ENCODE measurements at places on chromosomes 12 and 14.

- DNase-seq, result no peak
Observed at GRCh38 chr14:22865424-22866405, 5.8 kb upstream of the LRP10 start.

GRCh38 chr12:69059465-69060457 lies 126.8 kb upstream of the CPM start:
- no peak for DNase-seq

DNA sequence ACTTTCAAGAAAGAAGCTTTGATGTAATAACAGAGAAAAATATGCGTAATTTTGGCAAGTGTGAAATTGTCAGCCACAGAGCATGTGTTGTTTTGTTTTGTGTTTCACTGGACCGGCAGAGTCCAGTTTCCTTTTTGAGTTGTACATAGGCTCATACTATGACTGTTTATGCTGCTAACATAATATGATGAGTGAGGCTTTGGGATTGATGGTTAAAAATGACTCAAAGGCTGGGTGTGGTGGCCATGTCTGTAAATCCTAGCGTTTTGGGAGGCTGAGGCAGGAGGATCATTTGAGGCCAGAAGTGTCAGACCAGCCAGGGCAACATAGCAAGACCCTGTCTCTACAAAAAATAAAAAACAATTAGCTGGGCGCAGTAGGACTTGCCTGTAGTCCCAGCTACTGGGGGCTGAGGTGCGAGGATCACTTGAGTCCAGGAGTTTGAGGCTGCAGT lies 487.9 kb downstream of the PCNX1 start:
- no peak for DNase-seq

- no peak for DNase-seq
Observed at GRCh38 chr14:102373110-102373509, 10.4 kb downstream of the TECPR2 start.

DNA sequence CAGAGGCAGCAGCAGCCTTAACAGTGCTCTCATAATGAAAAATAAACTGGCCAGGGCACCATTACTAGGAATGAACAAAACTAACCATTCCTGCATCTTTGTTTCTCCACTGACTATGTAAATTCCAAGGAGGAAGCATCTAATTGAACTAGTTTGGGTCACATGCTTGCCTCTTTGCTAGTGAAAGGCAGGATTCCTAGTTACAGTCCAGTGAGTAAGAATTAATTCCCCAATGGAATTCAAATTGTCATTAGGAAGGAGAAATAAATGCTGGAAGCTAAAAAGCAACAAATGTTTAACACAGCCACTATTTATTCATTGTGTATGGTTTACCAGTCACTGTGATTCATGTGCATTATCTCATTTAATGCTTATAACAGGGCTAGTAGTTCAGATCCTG lies 316.0 kb downstream of the CCDC91 start:
- no peak for DNase-seq

DNA sequence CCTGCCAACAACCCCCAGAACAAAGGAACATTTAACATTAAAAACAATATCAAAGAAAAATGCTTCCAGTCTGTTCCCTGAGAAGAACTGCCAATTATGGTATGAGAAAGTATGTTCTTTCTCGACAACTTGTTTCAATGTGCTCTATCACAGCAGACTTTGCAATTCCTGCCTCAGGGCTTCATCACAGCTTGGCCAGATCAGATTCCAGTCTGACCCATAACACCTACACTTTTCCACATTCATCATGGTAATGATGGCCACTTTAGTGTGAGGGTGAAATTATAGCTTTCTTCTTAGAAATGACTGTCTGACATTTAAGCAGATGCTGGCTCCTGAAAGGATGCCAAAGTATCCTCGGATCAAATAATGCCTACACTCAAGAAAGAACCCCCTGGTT lies 17.0 kb downstream of the NEK9 start:
- no peak for DNase-seq

DNA sequence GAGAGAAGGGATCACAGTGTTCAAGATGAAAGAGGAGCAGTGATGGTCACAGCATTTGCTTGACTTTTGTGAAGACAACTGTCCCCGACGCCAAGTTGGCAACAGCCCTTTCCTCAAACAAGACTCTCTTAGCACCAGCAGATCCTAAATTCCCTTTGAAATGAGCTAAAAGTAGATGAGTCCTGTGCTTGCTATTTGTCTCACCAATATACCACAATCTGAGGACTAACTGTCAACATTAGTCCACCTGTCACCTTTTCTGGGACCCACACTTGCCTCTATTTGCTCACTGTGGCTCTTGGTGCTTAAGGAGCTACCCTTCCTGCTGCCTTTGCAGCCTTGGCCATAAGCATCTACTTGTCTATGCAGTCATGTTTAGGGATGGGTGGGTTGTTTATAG lies 47.4 kb upstream of the COL2A1 start:
- no peak for DNase-seq

GRCh38 chr14:94593376-94593748 lies 12.1 kb downstream of the SERPINA5 start:
- DNase-seq, result no peak

- no peak for DNase-seq
Observed at GRCh38 chr12:59316938-59317337, 278.9 kb upstream of the SLC16A7 start.

GRCh38 chr14:94474581-94475031 lies 1.4 kb downstream of the SERPINA9 start:
- DNase-seq, result no peak

DNA sequence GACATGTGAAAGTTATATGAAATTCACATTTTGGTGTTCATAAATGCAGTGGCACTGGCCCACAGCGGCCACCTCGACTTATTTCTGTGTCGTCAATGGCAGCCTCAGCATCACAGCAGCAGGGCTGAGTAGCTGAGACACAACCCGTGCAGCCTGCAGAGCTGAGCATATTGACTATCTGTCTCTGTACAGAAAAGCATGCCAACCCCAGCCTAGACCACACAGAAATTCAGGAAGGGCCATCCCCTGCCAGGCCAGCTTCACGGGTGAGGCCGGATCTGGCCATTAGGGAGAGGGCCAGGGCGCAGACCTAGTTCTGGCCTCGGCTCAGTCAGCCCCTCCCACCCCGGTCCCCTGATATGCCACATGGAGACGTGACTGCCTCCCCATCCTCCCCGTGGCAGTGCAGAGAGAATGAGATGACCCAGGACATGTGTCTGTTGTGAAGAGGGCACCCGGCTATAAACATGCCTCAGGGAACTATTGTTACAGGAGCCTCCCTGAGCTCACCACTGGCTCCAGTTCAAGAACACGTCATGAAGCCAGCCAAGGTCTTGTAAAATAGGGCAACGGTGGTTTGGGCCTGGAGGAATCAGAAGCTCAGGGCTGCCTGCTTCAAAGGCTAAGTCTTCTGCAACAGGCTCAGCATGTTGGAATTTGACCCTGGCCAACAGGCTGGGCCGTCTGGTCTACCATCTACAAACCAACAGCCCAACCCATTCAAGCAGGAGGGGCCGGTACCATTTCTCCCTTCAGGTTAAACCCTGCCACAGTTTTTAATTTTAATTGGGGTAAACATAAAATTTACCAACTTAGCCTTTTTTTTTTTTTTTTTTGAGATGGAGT lies 25.5 kb downstream of the SCARB1 start:
- peak; percentile 81 for DNase-seq

- no peak for DNase-seq
Observed at GRCh38 chr12:6548966-6549683, 6.7 kb downstream of the IFFO1 start.

DNA sequence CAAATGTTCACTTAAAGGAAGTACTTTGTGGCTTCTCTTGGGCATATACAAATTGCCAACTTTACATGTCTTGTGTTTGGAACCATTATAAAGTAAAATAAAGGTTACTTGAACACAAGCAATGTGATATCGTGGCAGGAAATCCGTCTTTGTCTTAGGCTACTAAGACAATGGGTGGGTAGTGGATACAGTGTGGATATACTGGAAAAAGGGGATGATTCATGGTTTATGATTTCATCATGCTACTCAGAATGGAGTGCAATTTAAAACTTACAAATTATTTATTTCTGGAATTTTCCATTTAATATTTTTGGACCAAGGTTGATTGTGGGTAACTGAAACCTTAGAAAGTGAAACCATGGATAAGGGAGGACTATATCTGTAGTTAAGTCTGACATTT lies 48.4 kb downstream of the MYRFL start:
- DNase-seq, result no peak

- DNase-seq, result peak; percentile 61
Observed at GRCh38 chr12:7113389-7113871, 4.4 kb upstream of the C1RL start.

GRCh38 chr14:64721391-64721791 lies 17.2 kb downstream of the PLEKHG3 start:
- DNase-seq, result peak; percentile 52

- DNase-seq, result no peak
Observed at GRCh38 chr14:78091361-78091760, 78.8 kb upstream of the NRXN3 start.

DNA sequence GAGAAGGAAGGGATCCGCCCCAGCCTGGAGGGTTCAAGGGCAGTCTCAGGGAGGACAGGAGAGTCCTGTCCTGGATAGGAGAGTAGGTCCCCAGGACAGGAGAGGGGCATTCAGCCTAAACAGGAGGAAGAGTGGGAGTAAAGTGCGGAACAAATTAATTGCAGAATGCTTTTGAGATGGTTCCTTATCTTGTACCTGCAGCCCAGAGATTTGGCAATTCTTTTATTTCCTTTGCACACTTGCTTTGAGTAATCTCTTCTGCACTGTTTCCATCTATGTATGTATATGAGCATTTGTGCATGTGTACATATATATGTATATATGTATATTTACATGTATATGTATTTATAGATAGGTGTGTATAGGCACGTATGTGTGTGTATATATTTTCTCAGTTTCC lies 22.7 kb downstream of the PLEK2 start:
- DNase-seq, result no peak

GRCh38 chr14:66944872-66945271 lies 244.4 kb upstream of the GARIN2 start:
- DNase-seq, result peak; percentile 19

DNA sequence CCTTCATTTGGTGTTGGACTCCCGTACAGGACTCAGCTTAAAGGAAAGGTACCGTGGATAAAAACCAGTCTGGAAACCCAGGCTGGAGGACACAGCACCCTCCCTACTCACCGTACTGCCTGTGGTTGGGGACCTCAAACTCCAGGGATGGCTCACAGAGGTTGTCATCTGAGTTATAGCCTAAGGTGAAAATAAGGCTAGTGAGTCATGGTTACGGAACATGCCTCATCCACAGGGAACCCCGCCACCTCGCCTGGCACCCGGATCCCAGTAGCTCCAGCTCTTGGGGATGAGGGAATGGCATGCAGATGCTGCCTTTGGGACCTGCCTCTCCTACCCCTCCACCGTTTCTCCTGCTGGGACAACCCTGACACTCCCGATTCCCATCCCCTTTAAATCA lies 36.8 kb upstream of the GPR68 start:
- DNase-seq, result no peak

DNA sequence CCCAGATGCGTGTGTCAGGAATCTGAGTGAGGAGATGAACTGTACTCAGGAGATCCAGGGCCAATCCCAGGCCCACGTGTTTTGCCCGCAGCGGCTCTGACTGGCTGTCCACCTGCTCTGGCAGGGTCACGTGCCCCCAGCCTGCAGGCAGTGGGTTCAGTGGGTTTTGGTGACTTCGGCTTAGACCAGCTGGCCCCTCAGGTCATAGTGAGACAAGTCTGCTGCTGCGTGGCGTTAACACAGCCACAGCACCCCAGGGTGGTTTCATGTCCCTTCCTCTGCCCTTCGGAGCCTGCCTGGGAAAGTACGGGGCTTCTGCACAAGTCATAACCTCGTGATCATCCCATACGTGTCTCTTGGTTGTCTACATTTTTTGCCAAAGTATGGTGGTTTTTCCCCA lies 2.6 kb downstream of the FBRSL1 start:
- DNase-seq, result no peak

DNA sequence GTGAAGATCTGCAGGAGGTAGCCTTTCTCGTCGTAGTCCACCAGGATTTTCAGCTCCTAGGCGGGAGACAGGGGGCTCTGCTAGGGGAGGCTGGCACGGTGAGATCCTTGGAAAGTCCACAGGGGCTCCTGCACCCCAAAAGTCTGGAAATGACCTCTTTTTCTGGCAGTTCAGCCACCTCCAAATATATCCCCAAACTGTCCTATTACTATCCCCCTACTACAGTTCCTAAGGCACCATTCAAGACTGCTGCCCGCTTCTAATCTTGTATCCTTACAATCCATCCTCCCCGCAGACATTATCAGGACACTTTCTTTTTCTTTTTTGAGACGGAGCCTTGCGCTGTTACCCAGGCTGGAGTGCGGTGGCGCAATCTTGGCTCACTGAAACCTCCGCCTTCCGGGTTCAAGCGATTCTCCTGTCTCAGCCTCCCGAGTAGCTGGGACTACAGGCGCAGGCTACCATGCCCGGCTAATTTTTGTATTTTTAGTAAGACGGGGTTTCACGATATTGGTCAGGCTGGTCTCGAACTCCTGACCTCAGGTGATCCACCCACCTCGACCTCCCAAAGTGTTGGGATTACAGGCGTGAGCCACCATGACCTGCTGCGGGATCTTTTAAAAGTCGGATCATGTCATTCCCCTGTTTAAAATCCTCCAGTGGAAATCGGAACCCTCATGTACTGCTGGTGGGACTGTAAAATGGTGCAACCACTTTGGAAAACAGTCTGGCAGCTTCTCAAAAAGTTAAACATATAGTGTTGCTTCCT lies 18.5 kb downstream of the HPD start:
- no peak for DNase-seq

- peak; percentile 74 for DNase-seq
Observed at GRCh38 chr14:26289891-26290486, 307.8 kb downstream of the NOVA1 start.

DNA sequence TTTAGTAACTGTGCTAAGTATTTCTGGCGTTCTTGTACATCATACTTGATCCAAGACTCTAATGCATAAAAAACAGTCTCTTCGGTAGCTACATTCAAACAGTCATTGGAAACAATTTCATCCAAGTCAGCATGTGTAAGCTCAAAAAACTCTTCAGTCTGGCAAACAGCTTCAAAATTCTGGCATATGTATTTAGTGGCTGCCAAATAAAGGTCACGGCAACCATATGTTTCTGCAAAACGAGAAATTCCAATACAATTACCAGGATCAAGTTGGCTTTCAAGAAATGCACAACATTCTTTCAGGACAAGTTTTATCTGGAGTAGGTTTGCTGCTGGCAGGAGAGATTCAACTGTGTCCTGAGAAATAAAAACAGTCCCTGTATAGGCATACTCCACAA lies 16.5 kb downstream of the KLHL28 start:
- DNase-seq, result peak; percentile 88

- DNase-seq, result peak; percentile 63
Observed at GRCh38 chr14:93332397-93332852, 411 bp downstream of the BTBD7 start.

- peak; percentile 55 for DNase-seq
Observed at GRCh38 chr14:31968956-31969698, 108.0 kb upstream of the ARHGAP5 start.

DNA sequence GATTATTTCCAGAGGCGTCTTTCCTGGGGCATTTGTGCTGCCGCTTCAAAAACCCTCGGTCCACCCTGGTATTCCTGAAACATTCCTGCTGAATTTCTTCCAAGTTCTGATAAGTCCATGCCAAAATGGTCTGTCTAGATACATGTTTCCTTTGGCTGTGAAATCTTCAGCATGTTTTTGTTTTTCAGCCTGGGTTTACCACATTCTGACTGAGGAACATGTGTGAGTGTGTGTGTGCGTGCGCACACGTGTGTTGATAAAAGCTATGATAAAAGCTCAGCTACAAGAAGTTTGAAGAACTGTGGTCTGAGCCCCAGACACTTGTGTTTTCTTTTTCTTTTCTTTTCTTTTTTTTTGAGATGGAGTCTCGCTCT lies 22.4 kb downstream of the ANKRD9 start:
- DNase-seq, result no peak

GRCh38 chr12:26043135-26044006 lies 81.5 kb downstream of the BHLHE41 start:
- peak; percentile 50 for DNase-seq
